A549 treated with CpdA at 1 μM for 4 hours (cell line): ENCODE measurements at places on chromosomes 7 and 10. TPM values are rescaled to one million over a fixed set of nuclear protein-coding genes. Genes with fewer than 3 reads are reported as not detected.

BMPER gene
- 7.2 to 12.3 TPM (median 8.3 TPM) in 5 replicates for total RNA-seq

AVPI1 gene
- 62.7 to 115 TPM (median 89.2 TPM) in 5 replicates for total RNA-seq

MSS51 gene
- total RNA-seq = 0.40 to 0.58 TPM (median 0.48 TPM) in 5 replicates

CHAT gene
- total RNA-seq = not detected in 5 replicates

SEMA3D gene
- 0.05 to 0.17 TPM (median 0.05 TPM) in 3 of 5 replicates, not detected in the others for total RNA-seq

DEPP1 gene
- 1.3 to 1.8 TPM (median 1.4 TPM) in 5 replicates for total RNA-seq

DHTKD1 gene
- 6.7 to 9.5 TPM (median 8.6 TPM) in 5 replicates for total RNA-seq

OPN4 gene
- total RNA-seq = not detected in 5 replicates

BLNK gene
- total RNA-seq = not detected in 5 replicates
